ENCODE measurements at places on chromosomes 7 and 10. TPM values are rescaled to one million over a fixed set of nuclear protein-coding genes. Genes with fewer than 3 reads are reported as not detected.

Gene GJD4
- not detected for total RNA-seq

GRCh38 chr10:96244354-96244753 is 27.0 kb downstream of the BLNK start:
- no peak for DNase-seq

DNA sequence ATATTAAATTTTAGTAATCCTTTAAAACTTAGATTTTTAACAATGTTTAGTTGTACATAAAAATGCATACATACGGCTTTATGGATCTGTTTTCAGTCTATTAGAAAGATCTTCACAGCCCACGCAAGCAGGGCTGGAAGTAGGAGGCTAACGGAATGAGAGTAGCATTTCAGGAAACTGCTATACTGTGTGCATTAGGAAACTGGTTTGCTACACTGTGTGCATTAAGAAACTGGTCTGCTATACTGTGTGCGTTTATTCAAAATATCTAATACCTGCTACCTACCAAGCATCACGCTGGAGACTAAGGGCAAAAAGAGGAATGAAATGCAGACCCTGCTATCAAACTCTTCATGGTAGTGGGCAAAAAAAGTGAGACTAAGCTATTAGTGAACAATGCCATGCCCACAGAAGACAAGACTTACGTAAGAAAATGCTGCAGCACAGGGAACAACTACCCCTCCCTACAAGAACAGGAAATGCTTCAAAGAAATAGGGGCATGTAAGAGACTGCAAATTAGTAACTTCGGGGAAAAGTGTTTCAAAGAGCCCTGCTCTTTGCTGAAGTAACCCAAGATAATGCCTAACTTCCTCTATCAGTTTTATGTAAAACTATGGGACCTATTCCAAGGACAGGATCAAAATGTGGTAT is 11.3 kb downstream of the RAB11FIP2 start:
- DNase-seq = no peak

Gene KLF14
- not detected for total RNA-seq

Gene CASTOR2
- total RNA-seq = 40.8 TPM

Gene SFTPA1
- not detected for total RNA-seq

Gene SEMA3A
- 33.0 TPM for total RNA-seq

- DNase-seq = no peak
Observed at GRCh38 chr10:91528080-91528479, 104.8 kb downstream of the PPP1R3C start.

DNA sequence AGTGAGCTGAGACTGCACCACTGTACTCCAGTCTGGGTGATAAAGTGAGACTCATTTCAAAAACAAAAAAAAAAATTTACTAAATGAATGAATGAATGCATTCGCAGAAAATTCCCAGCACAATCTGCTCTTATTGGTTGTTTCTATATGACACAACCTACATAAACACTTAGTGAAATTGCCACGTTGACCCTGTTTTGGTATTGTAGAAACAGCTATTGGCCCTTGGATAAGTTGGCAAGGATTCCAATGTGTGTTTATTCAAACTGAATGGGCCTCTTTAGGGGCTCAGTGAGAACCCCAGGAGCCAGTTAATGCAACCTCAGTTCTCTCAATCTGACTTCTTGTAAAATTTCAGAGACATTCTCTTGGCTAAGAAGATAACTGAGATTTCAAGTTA is 66.0 kb downstream of the HHEX start:
- no peak for DNase-seq

Gene CYP3A4
- total RNA-seq = not detected

Gene CEP41
- 11.4 TPM for total RNA-seq

GRCh38 chr7:2710901-2711551 is 23.0 kb downstream of the AMZ1 start:
- DNase-seq = no peak

- no peak for DNase-seq
Observed at GRCh38 chr10:130333185-130333584, 197.0 kb downstream of the GLRX3 start.

Gene TAS2R38
- total RNA-seq = not detected

Gene TFPI2
- total RNA-seq = 0.41 TPM

DNA sequence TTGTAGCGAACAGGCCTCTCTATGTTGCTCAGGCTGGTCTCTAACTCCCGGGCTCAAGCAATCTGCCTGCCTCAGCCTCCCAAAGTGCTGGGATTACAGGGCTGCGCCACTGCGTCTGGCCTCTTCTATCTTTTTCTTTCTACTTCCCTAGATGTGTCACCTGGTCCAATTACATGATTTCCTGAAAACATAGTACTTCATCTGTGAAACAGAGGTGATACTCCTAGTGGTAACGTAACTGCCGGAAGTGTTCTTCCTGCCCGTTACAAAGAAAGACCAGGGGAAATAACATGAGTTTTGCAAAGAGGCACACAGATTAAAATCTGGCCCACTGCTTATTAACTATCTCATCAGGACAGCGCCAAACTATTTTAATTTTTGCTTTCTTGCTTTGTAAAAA is 18.4 kb upstream of the HGF start:
- no peak for DNase-seq

Gene HYAL4
- not detected for total RNA-seq

- no peak for DNase-seq
Observed at GRCh38 chr10:98511876-98512275, 65.1 kb upstream of the HPS1 start.

Gene RELN
- 57.5 TPM for total RNA-seq

Gene PDLIM1
- total RNA-seq = 2.4 TPM

Gene DEPP1
- 4.1 TPM for total RNA-seq

GRCh38 chr7:117372073-117372472 is 49.2 kb upstream of the WNT2 start:
- no peak for DNase-seq

Data from frontal cortex (tissue), 4 donors.